NCI-H1092 (cell line): ENCODE measurements at places on chromosomes 16 and 17.

- no peak for DNase-seq
Measured at GRCh38 chr16:8126313-8126712, 464.0 kb downstream of the TMEM114 start.

- DNase-seq, result no peak
Measured at GRCh38 chr17:41140360-41141131, at the start of gene KRTAP4-6. Gene KRTAP4-6 (minus strand): TSS chr17:41140544. CDS start chr17:41140487, 57 bp downstream.

- DNase-seq, result no peak
Measured at GRCh38 chr17:16480995-16481394, 11.0 kb downstream of the LRRC75A start.

DNA sequence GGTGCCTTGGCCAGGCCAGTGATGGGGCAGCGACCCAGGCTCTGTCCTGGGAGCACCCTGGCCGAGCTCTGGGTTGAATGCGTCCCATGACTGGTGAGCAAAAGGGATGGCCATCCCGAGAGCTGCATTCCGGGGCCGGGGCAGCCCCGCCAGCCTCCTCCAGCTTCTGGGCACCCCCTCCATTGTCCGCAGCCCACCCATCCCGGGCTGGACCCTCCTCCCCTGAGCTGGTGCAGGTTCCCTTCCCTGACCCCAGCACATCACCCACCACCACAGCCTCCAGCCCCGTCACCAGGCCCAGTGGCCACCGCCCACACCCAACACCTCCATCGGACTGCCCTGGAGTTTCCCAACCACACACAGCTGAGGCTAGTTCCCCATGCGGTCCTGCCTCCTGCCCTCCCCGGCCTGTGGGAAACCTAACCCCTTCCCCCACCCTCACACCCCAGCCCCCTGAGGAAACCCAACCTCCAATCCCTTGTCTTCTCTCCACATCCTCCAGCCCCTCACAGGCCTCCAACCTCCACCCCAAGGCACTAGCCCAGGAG is 16.2 kb upstream of the PVALEF start:
- DNase-seq, result no peak

GRCh38 chr17:17768424-17769088 is 68.2 kb downstream of the SREBF1 start:
- no peak for DNase-seq

DNA sequence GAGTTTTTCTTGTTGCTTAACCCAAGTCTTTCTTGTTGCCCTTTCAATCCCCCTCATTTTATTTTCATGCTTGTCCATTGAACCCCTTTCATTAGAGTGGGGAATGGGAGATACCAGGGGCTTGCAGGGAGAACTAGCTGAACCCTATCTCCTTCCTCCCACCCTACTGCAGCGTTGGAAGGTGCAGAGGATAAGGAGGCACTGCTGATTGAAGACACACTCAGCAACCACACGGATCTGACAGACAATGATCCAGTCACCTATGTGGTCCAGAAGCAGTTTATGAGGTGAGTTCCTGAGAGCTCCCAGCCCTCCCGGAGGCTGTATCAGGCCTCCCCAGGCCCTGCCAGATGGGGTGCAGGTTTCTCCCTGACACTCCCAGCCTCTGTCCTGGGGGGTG is 32.5 kb downstream of the ANKRD40 start:
- DNase-seq, result no peak

GRCh38 chr17:30332057-30332542 is 1.8 kb downstream of the TMIGD1 start:
- no peak for DNase-seq

DNA sequence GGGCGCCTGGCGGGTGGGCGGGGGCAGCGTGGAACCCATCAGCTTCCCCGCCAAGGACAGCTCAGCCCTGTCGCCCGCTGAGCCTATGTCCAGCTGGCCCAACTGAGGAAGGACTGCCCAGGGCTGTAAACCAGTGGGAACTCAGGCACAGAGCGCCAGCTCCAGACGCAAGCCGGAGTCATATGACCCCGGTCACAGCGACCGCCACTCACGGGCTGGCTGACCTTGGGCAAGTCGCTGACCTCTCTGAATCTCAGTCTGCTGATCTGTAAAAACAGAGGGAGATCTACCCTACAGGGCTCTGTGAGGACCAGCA is 170.0 kb downstream of the C16orf78 start:
- no peak for DNase-seq

- DNase-seq, result no peak
Measured at GRCh38 chr17:42969001-42969581, 4.8 kb upstream of the AARSD1 start.

DNA sequence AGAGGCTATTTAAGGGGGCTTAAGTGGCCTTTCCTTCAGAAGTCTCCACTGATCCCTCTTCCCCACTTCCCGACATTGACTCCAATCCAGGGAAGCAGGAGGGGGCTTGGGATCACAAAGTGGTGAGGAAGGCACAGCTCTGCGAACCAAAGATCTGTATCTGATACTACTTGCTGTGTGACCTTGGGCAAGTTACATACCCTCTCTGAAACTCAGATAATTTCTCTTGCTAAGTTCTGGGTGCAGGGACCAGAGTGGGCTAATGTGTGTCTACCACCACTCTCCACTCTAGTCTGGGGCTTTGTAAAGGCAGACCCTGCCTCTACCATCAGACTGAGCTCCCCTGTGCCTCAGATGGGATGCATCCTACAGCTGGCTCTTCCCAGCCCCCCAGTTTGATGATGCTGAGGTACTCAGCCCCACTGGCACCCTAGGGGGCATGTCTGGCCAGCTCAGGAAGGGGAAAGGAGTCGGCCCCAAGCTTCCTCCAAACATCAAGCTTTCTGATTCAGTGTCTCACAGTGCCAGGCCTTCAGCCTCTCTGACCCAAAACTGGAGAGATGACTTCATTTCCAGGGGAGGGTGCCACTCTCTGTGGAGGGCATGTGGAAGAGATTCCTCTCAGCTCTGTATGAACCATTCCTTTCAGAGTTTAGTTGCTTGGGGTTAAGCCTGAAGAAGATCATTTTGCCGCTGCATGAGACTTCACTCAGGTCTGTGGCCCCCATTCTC is 10.9 kb downstream of the DLX4 start:
- no peak for DNase-seq

GRCh38 chr16:4865231-4865860 is 18.1 kb downstream of the UBN1 start:
- no peak for DNase-seq

- no peak for DNase-seq
Measured at GRCh38 chr16:53154513-53154912, 99.7 kb downstream of the CHD9 start.

DNA sequence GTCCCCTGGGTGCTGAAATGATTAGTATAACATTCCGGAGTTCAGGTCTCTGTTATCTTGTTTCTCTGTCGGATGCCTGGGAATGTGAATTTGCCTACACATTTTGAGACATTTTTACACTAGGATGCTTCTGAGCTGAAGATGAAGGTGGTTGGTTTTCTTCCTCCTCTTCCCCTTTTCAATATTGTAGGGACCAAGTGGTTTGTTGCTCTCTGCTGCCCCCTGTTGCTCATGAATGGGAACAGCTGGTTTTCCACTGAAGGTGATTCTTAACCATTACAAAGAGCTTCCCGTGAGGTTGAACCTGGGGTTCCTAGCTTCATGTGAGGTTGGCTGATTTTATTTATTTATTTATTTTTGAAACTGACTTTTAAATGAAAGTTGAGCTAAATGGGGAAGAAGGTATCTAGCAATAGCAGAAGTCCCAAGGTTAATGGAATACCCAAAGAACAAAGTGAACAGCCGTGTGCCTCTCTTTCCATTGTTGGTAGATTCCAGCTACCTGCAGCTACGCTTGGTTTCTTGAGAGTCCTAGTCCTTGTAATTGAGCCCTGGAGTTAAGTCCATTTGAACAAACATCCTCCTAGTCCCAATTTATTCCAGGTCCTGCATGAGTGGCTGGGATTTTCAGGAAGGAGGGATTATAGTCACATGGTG is 983.9 kb upstream of the EEF2KMT start:
- DNase-seq, result no peak

GRCh38 chr16:55703003-55704001 is 47.5 kb downstream of the SLC6A2 start:
- peak; percentile 9 for DNase-seq

GRCh38 chr17:44781551-44782325 is 22.9 kb downstream of the ADAM11 start:
- no peak for DNase-seq

DNA sequence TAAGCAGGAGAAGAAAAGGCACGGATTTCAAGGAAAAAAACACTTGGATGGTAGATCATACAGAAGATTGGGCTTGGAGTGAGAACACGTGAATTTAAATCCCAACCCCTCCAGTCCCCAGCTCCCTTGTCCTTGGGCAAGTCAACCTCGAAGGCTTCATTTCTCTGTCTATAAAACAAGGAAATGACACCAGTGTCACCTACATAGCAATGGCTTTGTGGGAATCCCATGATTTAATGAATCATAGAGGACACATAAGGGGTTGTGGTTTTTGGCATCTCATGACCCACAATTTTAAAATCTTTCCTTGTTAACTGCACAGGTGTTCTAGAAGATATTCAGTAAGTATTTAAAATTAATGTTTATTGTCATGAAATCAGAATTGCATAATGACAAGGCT is 8.2 kb upstream of the CCL2 start:
- DNase-seq, result no peak

- DNase-seq, result no peak
Measured at GRCh38 chr17:38898291-38898679, 27.1 kb upstream of the LASP1NB start.

GRCh38 chr17:66920435-66920834 is 44.1 kb upstream of the CACNG4 start:
- no peak for DNase-seq

DNA sequence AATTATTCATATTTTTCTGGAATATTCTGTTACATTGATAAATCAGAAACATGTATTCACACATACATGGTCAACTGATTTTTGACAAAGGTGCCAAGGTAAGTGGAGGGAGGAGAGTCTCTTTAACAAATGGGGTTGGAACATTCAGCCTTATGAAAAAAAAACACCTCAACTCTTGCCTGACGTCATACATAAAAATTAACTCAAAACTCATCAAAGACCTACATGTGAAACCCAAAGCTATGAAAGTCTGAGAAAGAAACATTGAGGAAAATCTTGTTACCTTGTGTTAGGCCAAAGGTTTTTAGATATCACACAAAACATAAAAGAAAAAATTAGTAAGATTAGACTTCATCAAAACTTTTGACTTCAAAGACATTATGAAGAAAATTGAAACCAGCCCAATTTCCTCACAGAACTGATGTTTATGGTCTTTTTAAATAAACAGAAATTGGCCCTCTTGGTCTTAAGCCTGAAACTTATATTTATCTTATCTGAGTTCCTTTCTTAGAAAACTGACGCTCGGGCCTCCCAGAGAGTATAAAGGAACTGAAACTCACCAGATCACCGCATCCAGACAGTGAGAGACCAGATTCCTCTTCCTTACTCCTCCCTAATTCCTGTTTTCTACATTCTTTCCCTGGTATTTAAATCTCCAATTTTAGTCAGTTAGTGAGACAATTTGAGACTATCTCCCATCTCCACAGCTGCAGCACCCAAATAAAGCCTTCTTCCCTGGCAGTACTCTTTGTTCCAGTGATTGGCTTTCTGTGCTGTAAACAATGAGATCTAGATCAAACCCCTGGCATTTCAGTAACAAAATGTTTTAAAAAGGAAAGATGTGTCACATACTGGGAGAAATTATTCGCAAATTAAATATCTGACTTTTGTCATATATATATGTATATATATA is 4.0 kb downstream of the HYDIN start:
- DNase-seq, result no peak

DNA sequence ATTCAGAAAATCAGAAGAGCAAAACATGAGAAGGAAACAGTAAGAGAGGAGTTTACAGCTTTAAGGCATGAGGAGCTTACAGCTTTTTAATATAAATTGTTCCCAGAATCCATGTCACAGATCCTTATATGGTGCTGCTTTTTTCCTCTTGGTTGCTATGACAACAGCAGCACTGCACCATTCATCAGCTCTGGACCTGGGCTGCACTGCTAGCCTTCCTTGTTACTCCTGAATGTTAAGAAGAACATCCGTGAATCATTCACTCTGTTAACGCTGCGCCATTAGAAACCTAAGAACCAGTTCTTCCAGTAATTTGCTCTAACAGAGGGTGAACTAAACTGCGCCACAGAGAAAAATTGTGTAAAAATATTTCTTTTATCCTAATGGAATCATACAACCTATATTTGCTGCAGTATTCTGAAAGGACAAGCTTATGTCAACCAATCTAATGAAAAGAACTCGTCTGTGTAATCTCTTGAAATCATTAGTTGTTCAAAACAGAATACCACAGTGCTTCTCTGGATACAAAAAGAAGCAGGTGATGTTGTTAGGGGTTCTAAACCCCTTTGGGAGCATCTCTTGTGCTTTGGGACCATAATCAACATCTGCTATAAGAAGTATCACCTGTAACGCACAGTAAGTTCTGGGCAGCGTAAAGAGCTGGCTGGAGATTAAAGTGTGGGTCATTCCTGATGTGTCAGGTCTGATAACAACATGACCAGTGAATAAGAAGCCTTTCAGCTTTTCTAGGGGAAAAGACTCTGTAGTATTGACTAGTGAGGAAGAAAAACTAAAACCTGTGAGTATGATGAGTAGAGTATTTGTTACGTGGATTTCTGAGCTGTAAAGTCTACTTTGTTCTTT is 151.2 kb downstream of the TANC2 start:
- DNase-seq, result no peak

DNA sequence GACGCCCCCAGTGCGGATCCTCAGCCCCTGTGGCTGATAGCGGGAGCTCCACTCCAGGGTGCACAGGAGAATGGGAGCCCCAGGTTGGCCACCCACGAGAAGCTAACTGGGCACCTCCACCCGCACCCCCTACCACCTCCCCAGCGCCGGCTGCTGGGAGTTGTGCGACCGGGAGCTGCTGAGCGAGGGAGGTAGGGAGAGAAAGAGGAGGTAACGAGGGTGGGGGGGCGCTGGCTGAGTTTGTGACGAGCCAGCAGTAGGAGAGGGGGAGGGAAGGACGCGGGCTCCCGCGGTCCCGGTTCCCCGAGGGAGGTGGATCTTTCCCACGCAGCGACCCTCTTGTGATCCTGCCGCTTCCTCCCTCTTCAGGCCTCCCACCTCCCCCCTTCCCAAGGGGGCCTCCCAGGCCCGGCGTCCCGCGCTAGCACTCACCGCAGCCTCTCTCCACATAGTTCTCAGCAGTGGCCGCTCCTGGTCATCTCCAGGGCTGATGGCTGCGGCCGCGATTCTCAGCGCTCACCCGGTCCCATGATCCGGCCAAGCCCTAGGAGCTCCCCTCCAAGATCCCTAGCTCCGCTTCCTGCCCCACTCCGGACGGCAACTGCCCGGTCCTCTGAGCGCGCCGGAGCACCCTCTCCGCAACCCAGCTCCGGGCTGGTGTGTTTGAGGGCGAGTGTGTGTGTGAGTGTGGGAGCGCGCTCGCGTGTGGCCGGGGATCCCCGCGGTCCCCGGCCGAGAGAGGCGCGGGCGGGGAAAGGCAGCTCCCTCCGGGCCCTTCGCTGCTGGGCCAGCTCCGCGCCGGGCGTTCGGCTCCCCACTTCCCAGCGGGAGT is at the start of gene GRIN2A:
Gene GRIN2A (minus strand): TSS at position 207 of the 832 bp plus-strand sequence. CDS start 2,017 bp downstream, outside the sequence.
- DNase-seq, result no peak

GRCh38 chr17:74045608-74046280 is 157.7 kb upstream of the RPL38 start:
- no peak for DNase-seq

- DNase-seq, result no peak
Measured at GRCh38 chr17:42475121-42475520, 16.4 kb downstream of the ATP6V0A1 start.
